ENCODE measurements at places on chromosomes 5 and 9.

GRCh38 chr5:61673007-61673735, 341.1 kb downstream of the ZSWIM6 start:
- DNase-seq: no peak

DNA sequence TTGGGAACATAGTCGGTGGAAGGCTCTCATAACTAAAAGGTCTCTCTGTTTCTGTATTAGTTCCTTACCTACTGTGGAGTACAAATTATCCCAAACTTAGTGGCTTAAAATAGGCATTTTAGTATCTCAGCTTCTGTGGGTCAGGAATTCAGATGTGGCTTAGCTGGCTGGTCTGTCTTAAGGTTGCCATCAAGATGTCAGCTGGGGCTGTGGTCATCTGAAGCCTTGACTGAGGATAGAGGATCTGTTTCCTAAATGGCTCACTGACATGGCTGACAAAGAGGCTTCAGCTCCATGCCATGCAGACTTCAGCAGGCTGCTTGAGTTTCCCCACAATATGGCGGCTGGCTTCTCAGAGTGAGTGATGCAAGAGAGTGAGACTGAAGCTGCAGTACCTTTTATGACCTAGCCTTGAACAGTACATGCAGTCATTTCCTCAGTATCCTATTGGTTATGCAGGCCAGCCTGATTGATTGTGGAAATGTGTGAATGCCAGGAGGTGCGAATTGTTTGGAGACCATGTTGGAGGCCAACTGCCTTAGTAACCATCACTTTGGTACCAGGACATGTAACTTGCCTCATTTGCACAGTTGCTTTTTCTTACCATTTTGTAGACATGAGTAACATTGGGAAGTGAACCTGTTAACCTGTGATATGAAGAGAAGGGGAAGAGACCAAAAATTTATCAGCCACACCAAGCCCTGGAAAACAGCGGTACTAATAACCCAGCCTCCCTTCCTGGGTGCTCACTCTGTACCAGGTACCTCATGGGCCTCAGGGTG, 152.8 kb upstream of the IER5L start:
- no peak for DNase-seq

GRCh38 chr9:6631207-6631512, 14.4 kb downstream of the GLDC start:
- DNase-seq: no peak

DNA sequence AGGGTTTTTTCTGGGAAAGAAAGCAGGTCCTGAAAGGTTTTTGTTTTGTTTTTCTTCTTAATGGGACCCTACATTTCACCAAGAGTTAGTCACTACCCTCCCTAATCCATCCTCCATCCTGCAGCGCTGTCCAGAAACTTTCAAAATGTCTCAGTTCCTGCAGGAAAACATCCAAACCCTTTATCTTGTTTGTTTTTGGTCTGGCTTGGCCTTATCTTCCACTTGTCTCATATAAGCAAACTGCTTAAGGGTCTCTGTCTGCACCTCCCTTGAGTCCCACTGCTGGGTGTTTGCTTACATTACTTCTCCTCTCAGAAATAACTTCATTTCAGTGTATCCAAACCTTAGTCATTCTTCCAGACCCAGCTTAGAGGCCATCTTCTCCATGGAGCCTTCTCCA, 11.0 kb upstream of the TRAF1 start:
- no peak for DNase-seq

- DNase-seq: peak; percentile 26
Observed at GRCh38 chr9:34636791-34637355, 714 bp downstream of the SIGMAR1 start.

GRCh38 chr5:93572101-93572607, 8.9 kb downstream of the NR2F1-AS1 start:
- no peak for DNase-seq

DNA sequence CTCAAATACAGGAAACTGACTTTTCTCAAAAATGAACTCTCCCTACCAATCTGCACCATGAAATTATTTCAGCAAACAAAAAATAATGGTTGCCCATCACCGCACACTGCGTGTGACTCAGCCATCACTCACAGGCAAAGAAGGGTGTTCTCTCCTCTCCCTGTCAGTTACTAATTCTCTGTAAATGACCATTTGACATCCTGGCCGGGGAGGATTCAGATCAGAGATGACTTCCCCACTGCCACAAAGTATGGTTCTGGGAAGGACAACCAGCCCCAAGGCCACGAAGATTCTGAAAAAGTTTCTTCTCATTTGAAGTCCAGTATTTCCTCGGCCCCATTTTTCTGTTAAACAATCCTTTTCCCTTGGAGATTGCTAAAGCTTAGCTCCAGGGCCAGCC, 199.4 kb downstream of the AUH start:
- no peak for DNase-seq

DNA sequence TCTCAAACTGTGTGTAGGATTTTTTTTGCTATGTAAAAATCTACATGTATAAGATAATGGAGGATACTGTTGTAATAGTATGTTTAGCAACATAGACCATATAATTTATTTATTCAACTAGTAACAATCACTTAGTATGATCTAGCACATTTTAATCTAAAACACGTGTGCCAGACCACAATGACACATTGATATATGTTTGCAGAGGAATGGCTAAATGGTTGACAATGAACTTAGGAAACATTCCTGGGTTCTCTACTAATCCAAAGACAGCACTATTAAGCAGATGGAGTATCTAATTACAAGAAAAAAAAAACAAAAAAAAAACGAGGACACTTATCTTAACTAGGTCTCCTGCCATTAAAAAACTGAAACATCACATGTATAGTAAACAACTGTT, 261.7 kb upstream of the PAPPA start:
- DNase-seq: no peak

DNA sequence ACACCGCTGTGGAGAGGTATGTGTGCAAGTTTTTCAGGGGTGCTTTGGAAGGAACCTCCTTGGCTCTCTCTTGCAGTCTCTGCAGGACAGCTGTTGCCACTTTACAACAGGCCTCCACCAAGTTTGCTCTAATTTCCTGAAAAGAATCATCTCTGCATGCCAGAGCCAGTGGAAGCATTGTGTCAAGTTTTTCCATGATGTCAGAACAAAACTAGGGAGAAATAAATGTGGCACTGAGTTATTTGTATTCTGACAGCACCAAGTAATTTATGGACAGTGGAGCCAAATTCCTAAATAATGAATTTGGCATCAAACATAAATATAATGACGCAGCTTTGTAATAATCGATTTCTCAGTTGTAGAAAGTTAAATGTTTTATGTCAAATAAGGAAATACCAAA, 146.9 kb downstream of the KIAA0825 start:
- no peak for DNase-seq

DNA sequence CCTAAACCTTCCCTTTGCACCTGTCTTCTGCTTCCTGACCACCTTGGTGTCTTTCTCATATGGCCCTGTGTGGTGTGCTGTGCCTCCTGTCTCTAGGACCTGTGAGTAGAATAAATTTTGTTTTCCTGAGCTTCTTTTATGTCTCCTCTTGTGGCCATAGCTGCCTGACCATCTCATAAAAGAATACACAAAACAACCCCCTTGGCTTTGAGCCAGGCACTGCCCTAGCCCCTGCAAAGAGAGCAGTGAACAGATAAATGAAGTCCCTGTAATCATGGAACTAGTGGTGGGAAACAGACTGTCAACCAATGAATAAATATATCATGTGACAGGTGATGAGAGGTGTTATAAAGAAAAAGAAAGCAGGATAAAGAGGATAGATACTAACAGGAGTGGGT, 485.1 kb downstream of the CSNK1G3 start:
- no peak for DNase-seq

GRCh38 chr9:75941577-75942311, 51.3 kb downstream of the PCSK5 start:
- DNase-seq: no peak

- DNase-seq: no peak
Observed at GRCh38 chr9:122367065-122367464, 3.8 kb upstream of the PTGS1 start.

DNA sequence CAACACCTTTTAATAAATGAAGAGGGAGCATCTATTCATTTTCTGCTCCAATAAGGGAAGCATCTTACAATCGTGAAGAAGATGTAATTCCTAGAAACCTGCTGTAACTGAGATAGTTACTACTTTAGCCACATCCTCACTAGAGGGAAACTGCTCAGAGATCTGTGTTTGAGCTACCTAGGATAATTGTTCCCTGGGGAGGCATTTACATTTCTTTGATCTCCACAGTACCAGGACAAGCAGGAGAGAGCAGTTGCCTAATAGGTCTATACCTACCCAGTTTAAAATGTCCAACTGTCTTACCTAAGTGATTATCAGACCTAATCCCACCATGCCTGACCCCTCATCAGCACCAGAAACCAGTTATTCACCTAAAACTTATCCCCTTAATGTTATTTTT, 196.9 kb downstream of the TUSC1 start:
- DNase-seq: no peak

GRCh38 chr5:81212211-81212751, 20.8 kb upstream of the CKMT2 start:
- DNase-seq: no peak

DNA sequence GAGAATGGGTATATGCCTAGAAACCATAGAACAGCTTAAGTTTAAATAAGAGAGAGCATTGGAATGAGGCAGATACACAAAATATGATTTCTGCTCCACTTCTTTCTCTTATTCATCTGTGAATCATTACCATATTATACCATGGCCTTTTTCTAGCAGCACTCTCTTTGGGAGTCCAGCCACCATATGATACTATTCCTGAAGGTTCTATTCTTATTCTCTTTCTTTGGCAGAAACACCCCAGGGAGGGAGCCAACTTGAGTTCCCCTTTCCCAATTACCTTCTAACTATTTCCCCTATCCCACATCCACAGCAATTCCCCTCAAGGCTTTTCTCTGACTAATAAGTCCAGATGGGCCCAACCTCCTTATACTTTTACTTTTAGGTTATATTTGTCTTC, 55.9 kb downstream of the NDUFAF2 start:
- no peak for DNase-seq

DNA sequence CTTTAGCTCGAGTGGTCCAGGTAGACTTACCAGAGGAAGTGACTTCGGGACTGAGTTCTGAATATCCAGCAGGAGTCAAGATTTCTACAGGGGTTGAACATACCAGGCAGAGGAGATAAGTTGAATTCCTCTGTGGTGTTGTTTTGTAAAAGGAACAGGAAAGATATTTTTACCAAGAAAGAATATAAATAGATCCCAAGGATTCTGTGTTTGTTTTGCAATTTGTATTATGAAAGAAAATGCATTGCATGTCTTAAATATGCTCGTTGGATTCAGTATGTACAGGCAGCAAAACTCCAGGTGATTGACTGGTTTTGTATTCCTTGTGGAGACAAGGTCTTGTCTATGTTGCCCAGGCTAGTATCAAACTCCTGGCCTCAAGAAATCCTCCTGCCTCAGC, 197.8 kb downstream of the FRMD3 start:
- no peak for DNase-seq

DNA sequence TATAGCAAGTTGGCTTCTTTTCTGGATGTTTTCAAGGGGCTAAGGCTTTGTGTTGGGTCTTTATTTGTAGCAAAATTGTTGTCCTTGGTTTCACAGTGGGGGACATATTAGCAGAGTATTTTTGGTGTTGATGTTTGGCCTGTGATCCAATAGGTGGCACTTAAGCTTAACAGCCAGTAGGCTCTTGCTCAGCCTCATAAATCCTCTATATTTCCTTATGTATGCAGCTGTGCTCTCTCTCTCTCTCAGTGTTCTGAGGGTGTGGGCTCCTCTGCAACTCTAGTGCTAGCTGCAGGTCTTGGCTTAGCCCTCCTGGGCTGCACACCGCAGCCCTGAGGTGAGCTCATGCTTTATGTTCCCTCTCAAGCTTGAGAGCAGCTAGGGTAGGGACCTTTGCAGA, 195.0 kb upstream of the GHR start:
- DNase-seq: no peak

GRCh38 chr9:16316456-16316855, 554.0 kb downstream of the BNC2 start:
- DNase-seq: no peak

DNA sequence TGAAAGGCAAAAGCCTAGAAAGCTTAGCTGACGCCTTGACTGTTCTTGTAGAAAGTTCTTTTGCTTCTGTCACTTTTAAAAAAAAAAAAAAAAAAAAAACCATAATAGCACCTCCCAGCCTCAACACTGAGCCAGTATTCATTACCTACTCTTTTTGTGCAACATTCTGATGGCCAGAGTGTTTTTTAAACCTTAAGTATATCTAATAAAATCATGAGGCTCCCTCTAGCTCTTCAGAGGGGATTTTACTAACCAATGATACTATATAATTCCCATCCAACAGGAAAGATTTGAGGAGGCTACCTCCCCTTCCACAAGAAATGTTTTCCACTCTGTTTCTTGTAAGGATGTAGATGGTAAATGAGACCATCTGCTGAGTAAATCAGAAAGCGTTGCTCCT, 3.9 kb downstream of the BNC2 start:
- no peak for DNase-seq

DNA sequence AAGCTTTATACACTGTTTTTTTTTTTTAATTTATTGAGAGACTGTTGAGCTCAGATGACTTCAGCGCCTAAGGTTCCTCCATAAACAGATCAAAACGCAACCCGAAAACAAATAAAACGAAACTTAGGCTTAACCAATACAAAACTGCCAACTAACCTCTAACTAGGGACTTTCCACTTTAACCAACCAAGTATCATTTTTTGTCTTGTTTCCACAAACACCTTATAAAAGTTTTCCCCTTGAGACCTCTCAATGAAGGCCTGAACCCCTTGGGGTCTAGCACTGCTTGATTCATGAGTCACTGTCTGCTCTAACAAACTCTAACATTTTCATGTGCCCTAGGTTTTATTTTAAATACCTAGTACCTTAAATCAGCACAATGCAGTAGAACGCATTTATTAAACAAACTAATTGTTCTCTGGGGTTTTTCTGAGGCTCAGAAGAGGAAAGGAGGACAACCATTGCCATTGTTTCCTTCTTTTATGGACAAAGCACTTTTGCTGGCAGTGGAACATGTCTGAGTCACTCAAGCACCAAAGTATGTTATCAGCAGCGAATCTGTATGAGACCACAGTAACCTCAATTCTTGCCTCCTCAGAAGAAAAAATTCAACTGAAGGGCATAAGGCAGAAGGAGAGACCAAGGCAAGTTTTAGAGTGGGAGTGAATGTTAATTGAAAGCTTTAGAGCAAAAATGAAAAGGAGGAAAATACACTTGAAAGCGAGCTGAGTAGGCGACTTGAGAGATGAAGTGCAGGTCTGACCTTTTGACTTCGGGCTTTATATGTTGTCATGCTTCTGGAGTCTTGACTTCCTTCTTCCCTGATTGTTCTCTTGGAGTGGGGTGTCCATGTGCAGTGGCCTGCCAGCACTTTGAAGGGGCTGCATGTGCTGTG, 97.7 kb upstream of the HCN1 start:
- DNase-seq: no peak

GRCh38 chr9:126331964-126332748, 5.5 kb downstream of the MVB12B start:
- no peak for DNase-seq

DNA sequence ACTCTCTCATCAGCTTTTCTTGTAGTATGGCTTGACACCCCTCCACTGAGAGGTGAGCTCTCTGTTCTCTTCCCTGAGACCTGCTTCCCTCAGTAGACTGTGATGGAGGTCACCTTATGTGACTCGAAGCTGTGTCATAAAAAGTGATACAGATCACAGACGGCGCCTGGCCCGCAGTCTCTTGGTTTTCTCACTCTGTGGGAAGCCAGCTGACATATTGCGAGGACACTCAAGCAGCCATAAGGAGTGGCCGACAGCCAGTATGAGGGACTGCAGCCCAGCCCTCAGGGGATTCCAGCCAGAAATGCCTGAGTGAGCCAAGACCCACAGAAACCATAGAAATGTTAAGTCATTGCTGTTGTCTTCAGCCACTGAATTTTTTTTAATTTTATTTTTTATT, 38.0 kb downstream of the GADD45G start:
- no peak for DNase-seq

Data from stimulated activated CD8-positive, alpha-beta memory T cell treated with anti-CD3 and anti-CD28 coated beads, Interleukin-15, amount 100 ng/mL, for 4 hours (primary cell).